ENCODE measurements at places on chromosomes 5 and 9.

GRCh38 chr9:127854960-127855359 is 502 bp upstream of the ENG start:
- DNase-seq: no peak

- no peak for DNase-seq
Measured at GRCh38 chr5:81070571-81071255, 110.5 kb downstream of the RASGRF2 start.

DNA sequence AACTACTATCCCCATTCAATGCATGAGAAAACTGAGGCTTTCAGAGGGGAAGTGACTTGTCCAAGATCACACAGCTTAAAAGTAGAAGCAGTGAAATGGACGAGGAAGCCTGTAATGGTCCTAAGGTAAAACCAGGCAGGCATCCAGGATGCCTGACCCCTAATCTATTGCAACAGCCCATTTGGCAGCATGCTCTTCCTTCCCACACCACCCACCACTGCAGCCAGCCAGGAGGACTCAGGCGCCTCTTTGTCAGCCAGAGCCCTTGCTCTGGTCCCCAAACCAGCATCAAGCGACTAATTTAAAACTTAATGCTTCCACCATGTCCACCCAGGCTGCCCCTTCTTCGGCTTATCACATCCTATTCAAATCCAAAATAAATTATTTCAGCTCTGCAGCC is 541.6 kb downstream of the CDK5RAP2 start:
- no peak for DNase-seq

- DNase-seq: no peak
Measured at GRCh38 chr5:13746026-13746425, 198.5 kb downstream of the DNAH5 start.

DNA sequence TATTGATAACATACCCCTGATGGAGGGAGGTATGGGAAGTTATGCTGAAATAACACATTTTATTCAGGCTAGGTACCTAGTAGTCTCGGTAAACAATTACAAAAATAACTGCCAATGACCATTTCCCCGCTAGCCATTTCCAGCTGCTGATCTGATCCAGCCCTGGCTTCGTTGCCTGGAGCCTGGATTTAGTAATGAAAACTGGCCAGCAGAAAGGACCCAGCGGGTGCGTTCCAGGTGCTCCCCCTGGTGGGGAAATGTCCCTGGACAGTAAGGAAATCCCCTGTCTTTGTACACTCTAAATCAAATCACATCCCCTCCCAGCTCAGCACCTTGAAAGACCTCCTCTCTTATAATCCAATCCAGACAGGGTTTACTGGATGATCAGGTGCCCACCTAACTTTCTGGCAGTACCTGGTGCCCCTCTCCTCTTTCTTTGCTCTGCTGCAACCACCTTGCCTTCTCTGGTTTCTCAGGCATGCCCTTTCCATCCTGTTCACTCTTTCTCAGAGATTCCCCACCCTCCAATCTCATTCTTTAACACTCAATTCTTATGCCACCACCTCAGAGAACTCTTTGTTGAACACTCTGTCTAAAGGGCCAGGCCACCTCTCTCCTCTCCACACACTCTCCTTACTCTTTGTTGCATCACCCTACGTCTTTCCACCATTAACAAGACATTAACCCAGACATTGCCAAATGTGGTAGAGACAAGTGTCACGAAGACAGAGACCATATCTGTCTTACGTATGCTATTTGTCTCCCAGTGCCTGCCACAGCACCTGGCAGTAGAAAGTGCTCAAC is 50.1 kb upstream of the SMAD5 start:
- peak; percentile 78 for DNase-seq

- DNase-seq: no peak
Measured at GRCh38 chr9:136821826-136822544, 14.2 kb downstream of the RABL6 start.

Data from upper lobe of left lung (tissue), 6 donors.